ENCODE measurements at places on chromosomes 12 and 14. TPM values are rescaled to one million over a fixed set of nuclear protein-coding genes. Genes with fewer than 3 reads are reported as not detected.

GRCh38 chr14:68785534-68786490 is 7.1 kb downstream of the ZFP36L1 start:
- peak overlapping the region; percentile 87 for H3K27ac ChIP-seq
- no peak overlapping the region for H3K4me3 ChIP-seq

DNA sequence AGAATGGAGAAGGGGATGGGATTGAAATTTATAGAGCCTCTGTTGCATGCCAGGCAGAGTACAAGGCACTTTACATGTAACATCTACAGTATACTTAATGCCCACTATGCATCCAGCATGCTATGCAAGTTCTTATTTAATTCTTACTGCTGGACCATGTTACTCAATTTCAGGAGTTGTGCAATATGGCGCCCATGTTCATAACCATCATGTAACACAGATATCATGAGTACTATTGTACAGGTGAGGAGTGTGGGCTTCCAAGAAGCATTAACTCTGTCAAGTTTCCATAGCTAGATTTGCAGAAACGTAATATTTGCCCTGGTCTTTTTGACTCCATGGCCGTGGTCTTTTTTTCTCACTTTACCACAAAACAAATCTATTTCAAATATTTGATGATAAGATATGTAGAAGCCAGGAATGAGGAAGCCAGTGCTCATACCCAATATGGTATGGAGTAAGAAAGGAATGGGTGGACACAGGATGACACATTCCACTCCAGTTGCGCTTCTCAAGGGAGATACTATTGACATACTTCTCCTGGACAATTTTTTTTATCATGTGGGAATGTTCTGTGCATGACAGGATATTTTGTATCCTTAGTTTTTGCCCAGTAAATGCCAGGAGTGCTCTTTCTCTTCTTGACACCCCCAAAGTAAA is 191.8 kb downstream of the C12orf75 start:
- H3K4me1 ChIP-seq, result no peaks in the 10 kb centered on the region
- DNase-seq, result no peak
- no peak overlapping the region for H3K27ac ChIP-seq
- H3K4me3 ChIP-seq, result no peak overlapping the region
- H3K36me3 ChIP-seq, result no peaks in the 10 kb centered on the region

DNA sequence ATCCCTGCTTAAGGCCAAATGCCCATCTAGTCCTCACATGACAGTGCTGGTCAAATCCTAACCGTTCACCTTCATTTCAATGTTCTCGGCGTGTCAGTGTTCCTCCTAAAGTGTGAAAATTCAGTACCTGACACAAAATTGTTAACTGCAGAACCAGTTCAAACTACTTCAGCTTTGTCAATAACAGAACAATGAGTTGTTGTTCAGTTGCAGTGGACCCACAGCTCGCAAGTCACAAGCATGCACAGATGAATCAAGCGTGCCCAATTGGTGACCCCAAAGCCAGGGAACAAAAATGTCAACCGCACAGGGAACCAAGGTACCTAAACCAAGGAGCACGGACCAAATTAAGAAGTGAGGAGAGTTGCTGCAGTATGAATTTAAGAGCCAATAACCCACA is 23.2 kb downstream of the NRDE2 start:
- no peak overlapping the region for H3K4me3 ChIP-seq
- H3K27me3 ChIP-seq, result no peaks in the 10 kb centered on the region
- H3K27ac ChIP-seq, result no peak overlapping the region
- peaks cover 9% of the 10 kb centered on the region for H3K36me3 ChIP-seq
- no peak for DNase-seq

The RND1 gene
- total RNA-seq, result 3.1 TPM

The IL31 gene
- not detected for total RNA-seq

DNA sequence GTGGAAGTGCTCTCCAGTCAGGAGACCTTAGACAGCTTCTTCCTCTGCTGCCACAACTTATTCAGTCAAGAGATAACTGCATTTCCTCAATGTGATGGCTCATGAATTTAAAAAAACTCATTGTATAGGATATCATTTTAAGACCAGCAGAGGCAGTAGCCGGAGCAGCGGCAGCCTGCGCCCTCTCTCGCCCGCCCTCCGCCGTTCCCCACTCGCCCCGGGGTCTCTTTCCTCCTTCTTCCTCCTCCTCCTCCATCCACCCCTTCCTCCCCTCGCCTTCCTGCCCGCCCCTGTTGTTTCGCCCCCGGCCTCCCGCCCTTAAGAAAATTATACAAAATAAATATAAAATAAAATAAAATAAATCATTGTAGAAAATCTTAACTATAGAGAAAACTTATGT is 687.6 kb downstream of the FLRT2 start:
- H3K27me3 ChIP-seq, result no peaks in the 10 kb centered on the region
- no peak for DNase-seq
- no peaks in the 10 kb centered on the region for H3K36me3 ChIP-seq
- H3K27ac ChIP-seq, result no peak overlapping the region

DNA sequence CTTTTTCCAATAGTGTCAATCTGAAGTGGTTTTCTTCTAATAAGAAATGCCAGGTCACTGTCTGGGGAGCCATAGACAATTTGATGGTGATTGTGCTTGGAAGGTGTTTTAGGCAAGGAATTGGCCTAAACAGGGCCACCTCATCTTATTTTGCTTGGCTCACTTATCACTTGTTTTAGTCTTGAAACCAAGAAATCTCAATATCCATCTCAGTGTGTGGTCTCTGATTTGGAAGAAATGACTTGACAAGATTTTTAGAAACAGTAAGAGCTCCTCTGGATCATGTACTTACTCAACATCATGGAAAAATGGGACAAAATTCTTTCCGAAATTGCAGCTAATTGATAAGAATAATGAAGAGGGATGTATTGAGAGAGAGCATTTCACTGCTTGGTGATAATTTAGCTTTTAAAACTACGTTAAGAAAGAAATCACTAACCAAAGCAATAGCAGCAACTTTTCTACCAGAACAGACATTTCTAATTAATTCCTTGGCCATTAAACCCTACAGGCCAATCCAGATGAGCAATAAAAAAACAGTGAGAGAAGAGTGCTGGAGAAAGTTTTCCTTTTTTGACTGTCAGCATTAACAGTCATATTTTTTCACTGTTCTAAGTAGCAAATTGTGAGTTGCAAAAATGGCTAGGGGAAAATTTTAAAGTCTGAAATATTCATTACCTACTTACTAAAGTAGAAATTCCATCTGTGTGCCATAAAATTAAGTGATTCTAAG is 157.3 kb downstream of the AEBP2 start:
- DNase-seq, result no peak
- no peak overlapping the region for H3K4me3 ChIP-seq
- no peaks in the 10 kb centered on the region for H3K27me3 ChIP-seq

DNA sequence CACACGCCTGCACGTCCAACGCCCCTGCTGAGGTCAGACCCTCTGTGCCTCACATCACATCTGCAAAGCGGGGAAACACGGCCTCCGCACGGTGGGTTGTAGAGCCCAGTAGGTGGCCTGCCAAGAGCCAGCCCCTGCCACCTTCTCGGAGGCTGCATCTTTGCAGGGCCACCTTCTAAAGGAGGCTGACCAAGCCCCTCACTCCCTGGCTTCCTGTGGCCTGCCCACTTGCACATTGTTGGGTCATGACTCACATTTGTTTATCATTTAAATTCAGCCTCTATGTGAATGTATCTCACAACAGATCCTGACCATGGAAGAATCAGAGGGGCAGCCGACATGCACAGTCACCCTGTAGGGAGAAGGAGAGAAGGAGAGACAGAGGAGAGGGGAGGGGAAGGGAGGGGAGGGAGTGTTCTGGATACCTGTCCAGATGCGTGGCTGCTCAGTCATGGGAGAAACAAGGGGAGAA is 319.5 kb upstream of the DIO3 start:
- no peak overlapping the region for H3K27ac ChIP-seq
- no peaks in the 10 kb centered on the region for H3K4me1 ChIP-seq
- H3K36me3 ChIP-seq, result no peaks in the 10 kb centered on the region
- DNase-seq, result no peak
- H3K4me3 ChIP-seq, result no peak overlapping the region

DNA sequence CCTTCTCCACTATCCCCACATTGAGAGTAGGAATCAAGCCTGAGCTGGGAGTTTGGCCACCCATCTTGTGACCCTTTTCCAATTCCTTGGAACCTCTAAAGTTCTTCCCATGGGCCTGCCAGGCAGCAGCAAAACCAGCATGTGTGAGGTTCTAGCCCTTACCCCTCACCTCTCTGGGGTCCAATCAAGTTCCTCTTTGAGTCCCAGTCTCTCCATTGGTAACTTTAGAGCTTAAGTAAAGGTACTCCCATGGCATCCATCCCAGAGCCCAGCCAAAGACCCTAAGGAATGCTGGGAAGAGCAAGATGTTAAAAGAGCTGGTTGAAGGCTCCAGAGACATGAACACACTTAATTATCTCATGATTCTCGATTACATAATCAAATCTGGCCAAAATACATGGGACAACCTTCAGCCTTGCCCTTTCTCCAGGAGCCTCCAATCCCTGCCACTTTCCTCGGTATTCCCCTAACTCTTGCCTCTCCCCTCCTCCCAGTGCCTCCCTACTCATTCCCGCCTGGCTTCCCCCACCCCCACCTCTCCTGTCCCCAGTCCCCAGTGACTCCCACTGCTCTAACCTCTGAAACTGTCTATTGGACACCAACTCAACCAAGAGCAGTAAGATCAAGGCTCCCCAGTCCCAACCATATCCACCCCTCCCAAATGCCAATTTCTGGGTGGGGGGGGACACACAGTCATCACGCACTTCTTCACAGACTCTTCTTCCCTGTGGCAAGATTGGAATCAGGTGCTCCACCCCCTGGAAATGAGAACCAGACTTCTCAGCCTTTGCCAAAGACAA is 4.8 kb upstream of the TNS2 start:
- H3K36me3 ChIP-seq, result peaks cover 5% of the 10 kb centered on the region
- no peak overlapping the region for H3K27ac ChIP-seq
- peaks cover 31% of the 10 kb centered on the region for H3K4me1 ChIP-seq
- no peak for DNase-seq
- H3K4me3 ChIP-seq, result peak overlapping the region; percentile 24
